DMS79 (cell line): ENCODE measurements at places on chromosomes 5 and 9.

DNA sequence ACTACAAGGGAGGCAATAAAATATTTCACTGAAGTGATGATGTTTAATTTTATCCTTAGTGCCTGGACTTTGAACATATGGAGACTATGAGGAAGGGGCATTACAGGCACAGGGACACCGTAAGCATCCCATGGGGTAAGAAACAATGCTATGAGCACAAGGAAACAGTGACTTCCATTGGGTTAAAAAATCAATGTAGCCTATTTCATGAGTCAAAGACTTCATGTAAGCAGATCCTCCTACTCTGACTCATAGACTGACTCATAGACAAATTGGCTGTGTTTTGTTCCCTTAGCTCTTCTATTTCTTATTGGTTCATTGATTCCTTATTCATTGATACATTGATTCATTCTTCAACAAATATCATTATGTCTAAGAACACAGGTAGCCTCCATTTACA lies 351.0 kb downstream of the PRELID2 start:
- DNase-seq: no peak

GRCh38 chr5:133562554-133562953 lies 49.8 kb downstream of the FSTL4 start:
- no peak for DNase-seq

DNA sequence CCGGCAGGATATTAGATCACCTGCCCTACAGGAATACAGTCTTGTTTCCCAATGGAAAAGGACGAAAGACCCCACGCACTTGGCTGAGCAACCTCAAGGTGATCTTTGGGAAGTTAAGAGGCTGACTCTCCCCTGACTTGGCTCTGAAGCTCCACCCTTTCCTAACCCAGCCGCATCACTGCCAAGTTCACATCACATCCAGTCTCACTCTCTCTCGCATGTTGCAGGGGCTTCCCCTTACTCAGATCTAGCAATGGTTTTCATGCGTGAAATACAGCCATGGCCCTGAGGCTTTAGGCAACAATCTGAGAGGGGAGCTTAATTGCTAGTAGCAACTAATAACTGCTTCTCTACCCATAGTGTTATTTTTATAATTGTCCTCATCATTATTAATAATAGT lies 211.6 kb downstream of the DOCK8 start:
- DNase-seq: no peak

DNA sequence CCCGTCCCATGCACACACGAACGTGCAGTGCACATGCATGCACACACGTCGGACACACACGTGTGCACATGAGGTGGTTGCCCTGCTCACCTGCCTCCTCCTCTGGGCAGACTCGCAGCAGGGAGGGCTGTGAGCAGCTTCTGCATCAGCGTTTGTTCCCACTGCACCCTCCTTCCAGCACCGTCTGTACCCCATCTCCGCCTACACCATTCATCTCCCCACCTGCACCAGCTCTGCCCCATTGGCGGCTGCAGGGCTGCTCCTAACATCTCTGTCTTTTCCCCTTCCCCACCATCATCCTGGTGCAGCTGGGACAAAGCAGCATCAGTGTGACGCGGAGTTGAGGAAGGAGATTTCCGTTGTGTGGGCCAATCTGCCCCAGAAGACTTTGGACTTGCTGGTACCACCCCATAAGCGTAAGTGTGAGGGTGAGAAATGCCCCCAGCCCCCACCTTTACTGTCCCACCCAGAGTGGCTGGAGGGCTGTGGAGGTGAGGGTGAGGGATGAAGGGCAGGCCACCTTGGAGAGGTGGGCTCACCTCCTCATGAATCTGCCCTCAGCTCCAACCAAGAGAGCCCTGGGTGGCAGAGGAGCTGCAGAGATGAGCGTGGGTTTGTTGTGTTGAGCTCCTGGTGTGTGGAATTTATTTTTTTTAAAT lies 234.6 kb downstream of the CACNA1B start:
- DNase-seq: no peak

DNA sequence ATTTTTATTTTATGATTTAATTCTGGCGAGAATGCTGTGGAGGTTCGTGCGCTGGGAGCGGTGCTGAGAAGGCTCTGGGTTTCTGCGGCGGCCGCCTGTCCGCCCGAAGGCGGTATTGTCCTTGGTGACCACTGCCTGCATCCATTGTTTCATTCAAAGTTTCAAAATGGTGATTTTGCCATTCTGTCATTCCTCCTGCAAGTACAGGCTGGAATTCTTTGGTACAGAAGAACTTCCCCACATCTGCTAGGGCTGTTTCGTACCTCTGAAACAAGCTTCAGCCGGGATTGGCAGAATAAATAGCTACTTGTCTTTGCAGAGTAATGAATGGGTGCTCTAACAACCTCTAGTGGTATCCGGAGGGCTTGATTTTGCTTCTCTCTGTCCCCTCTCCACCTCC lies 112.6 kb upstream of the CACNA1B start:
- DNase-seq: no peak

DNA sequence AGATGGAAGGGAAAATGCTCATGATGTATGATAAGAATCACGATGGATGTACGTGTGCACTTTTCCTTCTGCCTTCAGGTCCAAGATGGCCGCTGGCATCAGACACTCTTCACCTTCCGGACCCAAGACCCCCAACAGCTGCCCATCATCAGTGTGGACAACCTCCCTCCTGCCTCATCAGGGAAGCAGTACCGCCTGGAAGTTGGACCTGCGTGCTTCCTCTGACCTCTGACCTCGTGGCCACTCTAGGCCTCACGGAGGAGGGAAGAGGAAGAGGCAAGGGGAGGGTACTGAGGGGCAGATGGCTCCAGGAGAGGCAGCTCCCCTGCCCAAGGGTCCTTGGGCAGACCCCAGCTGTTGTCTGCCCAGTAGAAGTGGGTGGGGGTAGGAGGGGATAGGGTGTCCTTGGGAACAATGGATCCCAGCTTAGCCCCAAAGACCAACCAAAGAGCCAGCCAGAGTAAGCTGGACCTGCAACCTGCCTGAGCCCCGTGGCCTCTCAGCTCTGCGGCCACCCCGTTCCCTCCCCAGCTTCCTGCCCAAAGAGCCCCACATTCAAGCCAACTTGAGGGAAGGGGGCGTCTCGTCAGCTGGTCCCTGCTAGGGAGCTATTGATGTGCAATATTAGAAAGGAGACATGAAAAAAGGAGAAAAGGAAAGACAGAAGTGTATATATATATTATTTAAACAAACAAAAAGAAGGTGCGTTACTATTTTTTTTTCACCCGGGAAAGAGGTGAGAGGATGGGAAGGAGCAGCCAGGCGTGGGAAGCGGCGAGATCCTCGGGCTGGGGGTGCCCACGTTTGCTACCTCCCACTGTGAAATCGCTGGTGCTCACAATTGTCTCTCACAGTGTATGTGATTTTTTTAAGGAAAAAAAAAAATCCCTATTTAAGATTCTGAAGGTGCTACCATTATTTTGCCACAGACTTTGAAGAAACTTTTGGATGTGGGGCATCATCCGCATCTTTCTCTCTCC lies 12.1 kb upstream of the ORM1 start:
- no peak for DNase-seq

DNA sequence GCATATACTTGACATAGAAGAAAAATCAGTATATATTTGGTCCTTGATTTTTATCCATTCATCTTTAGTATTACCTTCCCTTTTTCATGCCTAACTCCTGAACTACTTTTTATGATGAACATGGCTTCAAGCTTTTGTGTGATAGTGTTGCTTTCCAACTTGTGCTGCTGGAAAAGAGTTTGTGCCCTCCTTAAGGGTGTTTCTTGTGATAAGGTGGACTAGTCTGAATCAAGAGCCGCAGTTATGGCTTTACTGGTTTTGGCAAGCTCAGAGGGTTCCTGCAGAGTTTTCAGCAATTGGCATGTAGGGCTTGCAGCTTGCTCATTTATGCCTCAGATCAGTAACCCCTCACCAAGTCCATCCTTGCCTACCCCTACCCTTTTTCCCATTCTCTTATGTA lies 20.5 kb downstream of the POLR3G start:
- no peak for DNase-seq
